ENCODE measurements at places on chromosomes 4 and X.
A peak's percentile ranks its signal among the peaks of the same experiment; 100 is the strongest.

- DNase-seq, result no peak
These were observed 15.4 kb downstream of the TSPAN5 start for GRCh38 chr4:98642991-98643426.

GRCh38 chr4:159946983-159947615, 844.2 kb downstream of the RAPGEF2 start:
- DNase-seq, result peak; percentile 1

DNA sequence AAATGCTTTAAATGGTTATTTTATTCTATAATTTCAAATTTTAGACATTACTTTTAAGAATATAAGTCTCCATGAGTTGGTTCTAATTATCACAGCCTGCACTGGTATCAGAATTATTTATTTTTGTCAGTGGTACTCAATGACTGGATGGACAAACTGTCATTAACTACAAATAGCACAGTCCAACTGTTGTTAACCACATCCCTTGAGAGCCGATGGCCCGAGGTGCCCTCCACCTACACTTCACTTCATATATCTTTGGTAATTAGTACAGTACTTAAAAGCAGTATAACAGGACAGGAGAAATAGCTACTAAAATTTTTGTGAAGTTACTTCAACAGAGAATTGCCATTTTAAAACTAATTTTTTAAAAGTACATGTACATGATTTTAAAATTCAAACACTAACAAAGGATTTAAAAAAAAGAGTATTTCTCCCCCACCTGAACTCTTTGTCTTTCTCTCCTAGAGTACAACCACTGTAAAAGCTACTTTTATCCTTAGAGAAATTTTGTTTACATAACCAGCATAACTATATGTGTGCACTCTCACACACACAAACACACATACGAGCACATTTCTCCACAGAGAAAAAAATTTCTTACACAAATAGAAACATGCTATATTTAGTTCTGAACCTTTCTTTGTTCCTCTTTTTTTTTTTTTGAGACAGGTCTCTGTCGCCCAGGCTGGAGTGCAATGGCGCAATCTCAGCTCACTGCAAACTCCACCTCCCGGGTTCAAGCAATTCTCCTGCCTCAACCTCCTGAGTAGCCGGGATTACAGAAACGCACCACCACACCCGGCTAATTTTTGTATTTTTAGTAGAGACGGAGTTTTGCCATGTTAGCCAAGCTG, 6.5 kb downstream of the TIFA start:
- no peak for DNase-seq

GRCh38 chr4:169271692-169272007, 894 bp upstream of the SH3RF1 start:
- DNase-seq, result no peak

GRCh38 chrX:12896935-12897334, 9.5 kb upstream of the TLR8 start:
- DNase-seq, result no peak

DNA sequence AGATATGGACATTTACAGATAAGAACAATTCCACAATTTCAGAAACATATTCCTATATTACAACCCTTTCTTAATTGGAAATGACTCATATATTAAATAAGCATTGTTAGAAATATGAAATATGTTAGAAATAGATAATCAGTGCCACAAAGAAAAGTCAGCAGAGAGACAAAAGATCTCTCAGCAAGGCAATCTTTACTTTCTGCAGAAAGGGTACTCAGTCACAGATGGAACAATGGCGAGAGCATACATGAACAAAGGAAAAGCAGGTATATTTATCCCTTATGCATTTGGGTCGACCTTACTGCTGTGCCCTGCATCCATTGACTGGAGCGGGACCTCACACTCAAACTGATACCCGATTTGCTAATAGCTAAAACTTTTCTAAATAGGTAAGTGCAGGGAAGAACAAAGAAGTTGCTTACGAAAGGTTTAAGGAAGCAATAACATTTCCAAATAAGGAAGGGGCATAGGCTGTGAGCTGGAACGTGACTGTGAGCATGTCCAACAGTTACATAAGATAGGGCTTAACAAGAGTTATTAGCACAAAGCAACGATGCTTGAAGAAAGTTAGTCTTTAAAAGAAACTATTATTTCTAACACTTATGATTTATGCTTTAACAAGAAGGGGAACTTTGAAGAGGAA, 40.8 kb downstream of the MGARP start:
- no peak for DNase-seq

- DNase-seq, result no peak
These were observed 33.5 kb upstream of the RASSF6 start for GRCh38 chr4:73653695-73654106.

DNA sequence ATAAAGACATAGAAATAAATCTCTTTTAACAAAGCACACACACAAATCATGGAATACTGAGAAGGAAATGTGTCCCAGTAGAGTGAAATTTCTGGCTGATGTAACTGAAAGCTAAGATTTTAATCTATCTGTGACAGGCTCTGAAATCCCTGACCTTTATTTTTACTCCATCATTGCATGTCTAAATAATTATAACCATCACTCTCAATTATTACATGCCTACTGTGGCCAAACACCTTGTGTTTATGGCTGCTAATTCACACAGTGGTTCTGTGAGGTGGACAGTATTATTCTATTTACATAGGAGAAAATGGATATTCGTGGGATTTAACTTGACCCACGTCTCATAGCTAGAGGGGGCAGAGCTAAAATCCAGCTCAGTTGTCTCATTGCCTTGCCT, 438.1 kb downstream of the TLL1 start:
- no peak for DNase-seq

GRCh38 chrX:32137525-32137924, 1065.7 kb upstream of the FTHL17 start:
- DNase-seq, result no peak

- DNase-seq, result no peak
These were observed 53.6 kb upstream of the RAB40AL start for GRCh38 chrX:102883491-102883890.

GRCh38 chr4:163554870-163555465, 60.5 kb downstream of the TMA16 start:
- no peak for DNase-seq

DNA sequence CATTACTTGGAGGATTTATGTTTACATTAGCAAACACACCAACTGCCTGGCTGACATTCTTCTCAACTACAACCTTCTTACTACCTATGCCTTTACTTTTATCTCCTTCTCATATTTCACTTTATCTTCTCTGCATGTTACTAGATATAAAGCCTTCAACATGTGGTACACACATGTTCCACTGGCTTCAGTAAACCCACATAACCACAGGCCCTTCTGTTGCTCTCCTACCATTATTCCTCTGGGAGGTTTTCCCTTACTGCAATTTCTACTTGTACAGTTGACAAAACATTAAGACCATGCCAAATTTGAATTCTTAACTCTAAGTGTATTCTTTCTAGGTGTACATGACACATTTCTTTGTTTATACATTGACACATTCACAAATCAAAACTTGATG, 133.1 kb downstream of the ARAP2 start:
- DNase-seq, result no peak

DNA sequence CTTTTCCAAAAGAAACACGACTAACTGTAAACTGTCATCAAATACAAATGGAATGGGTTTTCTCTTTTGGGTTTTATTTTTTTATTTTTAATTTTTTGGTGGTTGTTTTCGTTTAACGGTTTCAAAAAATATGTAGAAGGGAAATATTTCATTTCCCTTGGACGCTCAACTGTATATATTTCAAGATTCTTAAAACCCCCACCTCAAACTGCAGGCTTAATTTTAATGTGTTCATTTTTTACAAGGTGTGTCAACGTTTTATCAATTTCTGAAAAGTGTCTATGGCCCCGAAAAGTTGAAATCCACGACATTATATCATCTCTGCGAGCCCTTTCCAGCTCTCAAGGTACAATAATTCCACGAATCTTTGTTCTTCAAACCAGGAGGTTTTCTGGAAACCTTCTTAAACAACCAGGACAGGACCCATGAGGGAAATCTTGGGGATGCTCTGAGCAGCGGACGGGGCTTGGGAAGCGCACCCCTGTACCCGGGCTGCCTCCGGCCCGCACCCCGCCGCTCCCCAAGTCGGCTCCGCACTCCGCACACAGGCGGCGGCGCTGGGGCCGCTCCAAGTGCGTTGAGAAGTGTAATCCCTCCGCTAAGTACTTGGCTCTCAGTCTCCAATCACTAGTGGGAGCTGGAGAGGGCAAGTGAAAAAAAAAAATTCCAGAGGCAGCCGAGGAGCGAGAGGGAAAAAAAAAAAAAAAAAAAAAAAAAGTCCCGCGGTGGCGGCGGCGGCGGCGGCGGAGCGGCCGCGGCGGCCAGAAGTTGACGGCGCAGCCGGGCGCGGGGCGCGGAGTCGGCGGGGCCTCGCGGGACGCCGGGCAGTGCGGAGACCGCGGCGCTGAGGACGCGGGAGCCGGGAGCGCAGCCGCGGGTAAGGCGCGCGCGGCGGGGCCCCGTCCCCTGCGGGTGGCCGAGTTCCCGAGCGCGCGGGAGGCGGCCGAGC, at the start of gene BMPR1B:
Gene BMPR1B, plus strand, starts transcription at position 764 of the 949 bp plus-strand sequence. CDS start 346,470 bp downstream, outside the sequence.
- DNase-seq, result no peak

DNA sequence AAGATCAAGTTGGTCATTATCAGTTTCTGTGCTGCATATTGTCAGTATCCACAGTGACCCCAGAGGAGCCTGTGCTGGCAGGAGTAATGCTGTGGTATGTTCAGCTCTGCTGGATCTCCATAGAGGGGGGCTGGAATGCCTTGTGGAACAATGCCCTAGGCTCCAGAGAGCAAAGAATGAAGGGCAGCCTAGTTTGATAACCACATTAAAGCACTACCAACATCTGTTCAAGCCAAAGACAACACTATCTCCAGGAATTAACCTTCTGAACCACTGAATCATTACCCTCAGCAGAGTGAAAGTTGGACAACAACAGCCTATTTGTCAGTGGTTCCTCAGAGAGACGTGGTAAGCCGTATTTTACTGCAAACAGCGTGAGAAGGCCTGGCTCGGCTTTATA, 192.3 kb upstream of the CXorf66 start:
- DNase-seq, result no peak

- no peak for DNase-seq
These were observed 682.2 kb upstream of the DIAPH2 start for GRCh38 chrX:96002431-96002830.

DNA sequence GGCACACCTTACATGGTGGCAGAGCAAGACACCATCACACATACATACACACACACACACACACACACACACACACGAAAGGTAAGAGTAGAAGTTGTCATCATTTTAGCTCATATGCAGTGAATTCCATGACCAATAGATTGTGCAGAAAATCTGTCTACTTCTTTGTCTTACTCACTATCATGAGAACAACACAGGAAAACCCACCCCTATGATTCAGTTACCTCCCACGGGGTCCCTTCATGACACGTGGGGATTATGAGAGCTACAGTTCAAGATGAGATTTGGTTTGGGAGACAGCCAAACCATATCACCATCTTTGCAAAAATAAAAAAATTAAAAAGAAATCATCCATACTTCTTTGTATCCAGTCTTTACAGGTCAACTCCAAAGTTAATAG, 221.1 kb downstream of the BMPR1B start:
- DNase-seq, result no peak

DNA sequence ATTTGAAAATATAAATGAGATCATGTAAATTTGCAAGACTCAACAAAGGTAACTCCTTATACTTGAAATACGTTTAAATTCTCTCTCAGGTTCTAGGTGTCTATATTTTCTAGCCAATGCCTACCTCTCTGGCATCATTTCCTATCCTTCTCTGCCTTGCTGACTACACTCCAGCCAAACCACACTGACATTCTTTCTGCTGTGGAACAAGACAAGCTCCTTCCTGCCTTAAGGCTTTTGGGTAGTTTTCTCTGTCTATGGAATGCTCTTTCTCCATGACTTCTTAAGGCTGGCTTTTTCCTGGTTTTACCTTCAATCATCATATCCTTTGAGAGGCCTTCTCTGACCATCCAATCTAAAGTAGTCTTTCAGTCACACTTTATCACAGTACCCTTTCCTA, 201.0 kb downstream of the SPRY1 start:
- DNase-seq, result no peak

- DNase-seq, result peak; percentile 20
These were observed 42.7 kb downstream of the ASMT start for GRCh38 chrX:1657367-1658070.

- DNase-seq, result no peak
These were observed 709 bp upstream of the CLOCK start for GRCh38 chr4:55547466-55547770.

GRCh38 chrX:74160816-74161215, 143.2 kb upstream of the ZCCHC13 start:
- DNase-seq, result no peak

- DNase-seq, result no peak
These were observed 375.3 kb downstream of the PCDH10 start for GRCh38 chr4:133524369-133524768.

DNA sequence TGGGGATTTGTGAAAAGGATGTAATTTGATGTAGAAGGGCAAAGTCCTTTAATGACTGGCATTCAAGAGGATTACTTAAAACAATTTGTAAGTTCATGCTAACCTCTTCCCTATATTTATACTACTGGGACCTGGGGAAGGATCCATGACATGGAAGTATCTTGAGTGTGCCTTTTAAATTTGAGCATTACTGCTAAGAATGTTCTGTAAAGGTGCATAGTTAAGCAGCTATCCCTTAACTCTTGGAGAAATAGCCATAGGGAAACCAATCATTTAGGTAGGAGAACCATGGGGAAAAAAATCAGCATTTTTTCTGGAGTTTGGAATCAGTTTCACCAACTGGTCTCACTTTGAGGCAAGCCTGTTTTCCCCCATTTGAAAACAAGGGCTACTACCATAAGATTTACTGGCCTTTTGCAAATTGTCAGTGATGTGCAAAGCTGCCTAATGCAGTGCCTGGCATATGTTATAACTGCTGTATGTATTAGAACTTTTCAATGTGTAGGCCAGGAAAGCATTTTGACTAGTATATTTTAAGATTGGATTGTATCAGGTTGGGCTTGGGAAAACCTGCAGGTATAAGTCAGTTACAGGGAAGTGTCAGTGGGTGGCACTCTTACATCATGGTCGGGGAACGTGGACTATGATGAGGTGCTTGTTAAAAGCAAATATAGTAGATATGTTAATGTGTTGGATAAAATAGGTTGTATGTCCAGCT, 72.1 kb downstream of the PRSS12 start:
- DNase-seq, result no peak

DNA sequence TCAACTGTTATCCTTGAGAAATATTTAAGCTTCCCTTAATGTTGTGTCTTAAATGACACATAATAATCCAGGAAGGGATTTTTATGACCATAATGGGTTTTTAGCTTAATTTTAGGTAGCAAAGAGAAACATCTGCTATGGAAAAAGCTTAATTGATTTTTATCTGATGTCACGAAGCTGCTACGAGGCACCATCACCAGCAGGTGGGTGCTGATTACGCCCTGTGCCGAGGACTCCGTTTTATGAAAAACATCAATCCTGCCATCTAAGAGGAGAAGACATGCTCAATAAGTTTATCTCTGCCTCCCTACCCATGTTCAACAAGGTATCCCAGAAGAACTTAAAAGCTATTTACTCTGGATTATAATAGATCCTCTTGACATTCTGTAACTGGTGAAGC, 280.6 kb upstream of the ZFP42 start:
- DNase-seq, result no peak

- DNase-seq, result no peak
These were observed 79.0 kb downstream of the ADRA2C start for GRCh38 chr4:3845094-3845743.

All from H54 (cell line).